ENCODE measurements at places on chromosomes 16 and 17.
A peak's percentile ranks its signal among the peaks of the same experiment; 100 is the strongest.

DNA sequence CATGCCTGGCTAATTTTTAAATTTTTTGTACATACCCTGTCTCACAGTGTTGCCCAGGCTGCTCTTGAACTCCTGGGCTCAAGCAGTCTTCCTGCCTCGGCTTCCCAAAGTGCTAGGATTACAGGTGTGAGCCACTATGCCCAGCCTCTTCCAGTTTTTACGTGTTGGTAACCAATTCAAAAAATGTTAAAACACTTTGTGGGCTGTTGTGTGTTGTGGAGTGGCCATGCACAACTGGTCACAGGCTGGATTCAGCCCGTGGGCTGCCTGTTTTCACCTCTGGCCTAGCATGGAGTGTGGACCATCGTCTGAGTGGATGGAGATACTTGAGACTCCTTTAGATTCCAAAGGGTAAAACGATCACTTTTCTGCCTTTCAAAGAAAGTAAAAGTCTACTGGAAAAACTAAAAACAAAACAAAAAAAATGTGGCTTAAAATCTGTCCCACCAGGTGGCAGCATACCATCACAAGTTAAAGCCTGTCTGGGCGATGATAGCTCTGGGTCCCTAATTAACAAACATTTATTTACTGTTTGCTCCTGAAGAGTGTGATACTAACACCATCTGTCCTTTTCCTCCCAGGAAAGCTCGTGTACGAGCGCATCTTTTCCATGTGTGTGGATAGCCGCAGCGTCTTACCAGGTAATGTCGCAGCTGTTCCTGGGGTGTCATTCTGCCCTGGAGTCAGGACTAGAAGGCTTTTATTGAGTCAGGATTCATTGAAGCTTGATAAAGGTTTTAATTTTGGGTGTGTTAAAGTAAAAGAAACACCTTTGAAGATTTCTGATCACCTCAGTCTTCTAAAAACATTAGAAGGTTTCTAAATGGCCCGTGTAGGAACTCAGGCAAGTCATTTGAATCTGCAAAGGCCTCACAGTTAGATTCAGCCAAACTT, 45.8 kb downstream of the VPS35L start:
- peak; percentile 18 for DNase-seq

DNA sequence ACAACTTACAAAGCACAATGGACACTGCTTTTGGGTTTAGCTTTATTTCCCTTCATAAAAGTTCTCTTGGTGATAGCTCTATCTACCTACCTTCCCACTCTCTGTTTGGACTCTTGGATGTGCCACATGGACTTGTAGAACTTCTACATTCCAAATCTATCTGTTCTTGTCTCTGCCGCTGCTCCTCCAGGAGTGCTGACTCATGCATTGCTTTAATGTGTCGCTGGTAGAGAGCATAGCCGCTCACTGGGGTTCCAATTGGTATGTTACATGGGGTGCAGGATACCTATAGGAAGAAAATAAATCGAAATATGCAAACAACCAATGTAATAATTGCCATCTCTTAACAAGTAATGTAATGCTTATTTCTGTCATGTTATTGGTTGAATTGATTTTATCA, 92.1 kb downstream of the TTC19 start:
- DNase-seq, result no peak

- no peak for DNase-seq
Measured at GRCh38 chr16:27287051-27287811, 18.7 kb upstream of the NSMCE1 start.

DNA sequence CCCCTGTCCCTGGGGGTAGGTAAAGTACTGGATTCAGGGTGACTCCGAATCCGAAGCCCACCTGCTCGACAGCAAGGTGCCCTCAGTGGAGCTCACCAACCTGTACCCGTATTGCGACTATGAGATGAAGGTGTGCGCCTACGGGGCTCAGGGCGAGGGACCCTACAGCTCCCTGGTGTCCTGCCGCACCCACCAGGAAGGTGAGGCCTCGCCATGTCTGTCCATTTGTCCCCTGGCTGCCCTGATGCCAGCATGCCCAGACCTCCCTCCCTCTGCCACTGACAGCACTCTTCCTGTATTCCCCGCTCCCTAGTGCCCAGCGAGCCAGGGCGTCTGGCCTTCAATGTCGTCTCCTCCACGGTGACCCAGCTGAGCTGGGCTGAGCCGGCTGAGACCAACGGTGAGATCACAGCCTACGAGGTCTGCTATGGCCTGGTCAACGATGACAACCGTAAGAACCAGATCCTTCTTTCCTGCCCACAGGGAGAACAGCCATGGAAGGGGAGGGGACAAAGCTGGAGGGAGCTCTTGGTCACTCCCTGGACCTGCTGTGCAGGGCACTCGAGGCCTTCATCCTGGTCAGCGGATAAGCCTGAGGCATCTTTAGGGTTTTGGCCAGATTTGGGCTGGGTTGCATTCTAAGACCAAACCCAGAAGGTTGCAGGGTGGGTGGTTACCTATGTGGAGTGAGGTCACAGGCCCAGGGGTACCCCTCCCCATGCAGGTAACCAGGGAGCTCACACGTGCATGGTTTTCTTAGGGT, 14.2 kb downstream of the GALK1 start:
- DNase-seq, result no peak

DNA sequence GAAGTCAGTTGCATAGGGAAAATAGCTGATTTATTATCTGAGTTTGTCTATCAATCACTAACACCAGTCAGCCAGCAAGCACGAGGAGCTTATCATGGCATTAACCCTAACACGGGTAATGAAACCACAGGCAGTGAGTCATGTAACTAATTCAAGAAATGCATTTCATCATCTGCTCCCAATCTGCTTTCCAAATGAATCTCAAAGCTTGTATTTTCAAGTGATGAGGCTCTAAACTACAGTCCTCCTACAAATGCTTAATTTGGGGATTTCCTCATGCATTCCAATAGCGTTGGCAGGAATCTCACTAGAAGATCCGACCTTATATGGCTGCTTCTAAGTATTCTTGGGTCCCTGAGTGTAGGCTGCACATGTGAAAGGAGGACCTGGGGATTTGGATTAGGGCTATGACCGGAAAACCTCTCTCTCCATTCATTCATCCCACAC, 118.4 kb upstream of the HSBP1 start:
- peak; percentile 83 for DNase-seq

DNA sequence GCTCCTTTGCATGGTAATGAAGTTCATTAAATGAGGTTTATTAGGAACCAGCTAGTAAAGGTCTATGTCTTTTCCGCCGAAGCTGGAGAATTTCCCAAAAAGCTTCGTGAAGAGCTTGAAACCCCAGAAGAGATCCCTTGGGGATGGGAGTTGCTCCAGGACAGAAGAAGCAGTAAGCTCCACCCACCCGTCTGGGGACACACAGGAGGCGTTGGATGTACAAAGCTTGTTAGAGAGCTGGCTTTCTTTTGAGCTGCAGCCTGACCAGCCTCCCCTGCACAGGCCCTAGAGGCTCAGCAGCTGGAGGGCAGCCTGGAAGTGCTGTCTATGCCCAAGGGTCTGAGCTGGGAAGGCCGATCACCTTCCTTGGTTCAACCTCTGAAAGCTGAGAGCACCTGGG, 147.4 kb upstream of the SDK2 start:
- no peak for DNase-seq

GRCh38 chr17:57682701-57683100, 62.4 kb downstream of the CCDC182 start:
- no peak for DNase-seq

GRCh38 chr17:27491713-27492190, 35.5 kb downstream of the KSR1 start:
- DNase-seq, result no peak

DNA sequence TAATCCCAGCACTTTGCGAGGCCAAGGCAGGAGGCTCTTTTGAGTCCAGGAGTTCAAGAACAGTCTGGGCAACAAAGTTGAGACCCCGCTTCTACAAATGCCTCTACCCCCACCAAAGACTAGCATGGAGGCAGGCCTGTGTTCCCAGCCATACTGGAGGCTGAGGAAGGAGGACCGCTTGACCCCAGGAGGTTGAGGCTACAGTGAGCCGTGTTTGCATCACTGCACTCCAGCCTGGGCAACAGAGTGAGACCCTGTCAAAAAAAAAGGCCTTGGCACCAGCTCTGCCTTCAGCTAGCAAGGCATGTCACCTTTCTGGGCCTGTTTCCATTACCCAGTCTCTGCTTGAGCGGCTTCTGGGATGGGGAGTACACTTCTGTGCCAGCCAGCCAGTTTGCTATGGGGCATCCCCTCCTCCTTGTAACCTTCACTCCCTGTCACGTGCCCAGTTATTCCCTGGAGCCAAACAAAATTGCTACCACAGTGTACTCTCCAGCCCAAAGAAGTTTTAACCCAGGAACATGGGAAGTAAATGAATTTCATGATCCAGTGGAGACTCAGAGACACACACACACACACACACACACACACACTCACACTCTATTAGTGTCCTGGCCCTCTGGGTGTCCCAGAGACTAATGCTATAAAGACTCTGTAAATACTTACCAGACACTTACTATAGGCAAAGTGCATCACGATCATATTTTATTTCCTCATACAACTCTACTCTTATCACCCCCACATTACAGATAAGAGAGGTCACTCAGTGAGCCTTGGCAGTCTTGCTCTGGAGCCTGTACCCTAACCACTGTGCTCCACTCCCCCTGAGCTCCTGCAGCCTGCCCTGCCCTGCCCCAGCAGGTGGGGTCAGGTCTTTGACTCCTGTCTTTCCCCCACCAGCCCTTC, 2.5 kb downstream of the CISD3 start:
- DNase-seq, result no peak

DNA sequence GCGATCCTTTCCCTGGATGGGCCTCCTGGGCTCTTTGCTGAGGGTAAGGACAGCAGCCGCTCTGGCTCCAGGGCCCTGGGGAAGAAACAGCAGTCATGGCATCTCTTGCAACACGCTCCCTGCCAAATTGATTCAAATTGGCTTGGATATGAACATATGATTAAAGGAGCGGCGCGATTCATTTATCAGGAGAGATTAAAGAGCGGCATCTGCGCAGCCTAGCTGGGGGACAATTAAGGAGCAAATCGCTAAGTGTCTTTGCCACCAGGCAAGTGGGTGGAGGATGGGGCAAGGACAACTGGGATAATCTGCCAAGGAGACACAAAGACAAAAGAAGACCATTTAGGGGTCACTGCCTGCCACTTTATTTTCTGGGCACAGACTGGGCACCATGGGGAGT, 27.8 kb downstream of the PIPOX start:
- DNase-seq, result no peak

GRCh38 chr16:31700530-31701388, 172.8 kb upstream of the ZNF267 start:
- DNase-seq, result no peak

GRCh38 chr17:17728550-17729251, 47.4 kb downstream of the RAI1 start:
- DNase-seq, result no peak

DNA sequence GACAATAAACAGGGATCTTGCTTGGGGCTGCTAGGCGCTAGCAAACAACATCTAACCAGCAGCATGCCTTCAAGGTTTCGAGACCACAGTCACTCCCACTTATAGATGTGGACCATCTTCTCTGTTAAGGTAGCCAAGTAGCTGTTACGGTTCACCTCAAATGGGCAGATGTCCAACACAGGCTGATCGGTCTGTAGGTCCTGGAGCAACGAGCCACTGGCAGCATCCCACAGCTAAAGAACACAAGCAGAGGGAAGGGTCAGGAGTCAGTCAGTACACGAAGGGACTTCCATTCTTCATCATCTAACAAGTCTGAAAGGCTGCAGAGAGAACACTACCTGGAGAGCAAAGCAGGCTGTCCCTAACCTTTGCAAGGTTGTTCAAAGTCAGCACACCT, 16.9 kb upstream of the GLG1 start:
- no peak for DNase-seq

- DNase-seq, result no peak
Measured at GRCh38 chr17:28926786-28927185, 23.9 kb upstream of the DHRS13 start.

DNA sequence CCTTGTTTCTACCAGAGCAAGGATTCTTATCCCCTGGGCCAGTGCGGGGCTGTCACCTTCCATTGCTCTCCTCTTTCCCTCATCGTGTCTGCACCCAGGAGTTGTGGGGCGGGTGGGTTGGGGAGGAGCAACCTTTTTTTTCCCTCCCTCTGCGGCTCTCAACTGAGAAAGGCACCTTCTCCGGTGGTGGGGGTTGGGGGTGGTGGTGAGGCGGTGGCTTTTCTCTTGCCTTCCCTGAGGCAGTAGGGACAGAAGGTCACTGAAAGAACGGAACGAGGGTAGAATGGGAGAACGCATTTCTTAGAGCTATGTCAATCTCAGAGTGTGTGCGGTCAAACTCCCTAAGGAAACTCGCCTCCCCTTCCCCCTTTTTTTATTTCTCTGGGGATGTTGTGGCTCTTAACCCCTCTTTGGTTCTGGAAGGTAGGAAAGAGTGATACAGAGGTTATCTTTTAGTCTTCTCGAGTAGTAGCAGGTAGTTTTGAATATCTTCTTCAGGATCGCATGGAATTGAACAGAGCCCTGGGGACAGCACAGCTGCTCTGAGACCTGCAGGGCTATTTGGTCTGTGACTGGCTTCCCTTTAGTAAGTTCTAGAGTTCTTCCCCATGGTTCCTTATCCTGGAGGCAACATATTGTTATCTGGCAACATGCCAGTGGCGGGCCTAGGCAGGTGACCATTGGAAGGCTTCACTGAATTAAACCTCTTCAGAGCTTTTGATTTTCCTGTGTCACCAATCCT, 994 bp downstream of the CLTC start:
- DNase-seq, result no peak

GRCh38 chr17:67246653-67247415, 1.8 kb upstream of the HELZ start:
- no peak for DNase-seq

DNA sequence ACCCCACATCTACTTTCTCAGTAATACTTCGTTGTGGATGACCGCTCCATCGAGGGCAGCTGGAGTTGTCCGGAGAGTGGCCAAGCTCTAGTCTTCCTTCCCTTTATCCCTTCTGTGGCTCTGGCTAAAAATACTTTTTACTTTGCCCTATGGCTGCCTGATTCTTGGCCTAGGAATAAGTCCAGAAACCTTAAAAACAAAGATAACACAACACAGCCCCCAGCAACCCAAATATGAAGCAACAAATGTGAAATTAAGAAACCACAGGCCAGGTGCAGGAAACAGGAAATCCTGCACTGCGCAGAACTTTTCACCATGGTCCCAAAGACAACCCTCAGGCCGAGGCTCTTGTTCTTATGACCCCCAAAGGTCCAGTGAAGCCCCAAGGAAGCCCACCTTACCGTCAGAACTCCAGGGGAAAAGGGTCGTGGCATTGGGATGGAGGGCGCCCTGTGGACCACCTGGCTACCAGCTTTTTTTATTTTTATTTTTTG, 26.0 kb downstream of the TK2 start:
- DNase-seq, result no peak

GRCh38 chr17:60630352-60630751, 30.4 kb downstream of the PPM1D start:
- no peak for DNase-seq

GRCh38 chr16:4947722-4948503, 10.2 kb upstream of the SEC14L5 start:
- DNase-seq, result no peak

Data from HS-5 (cell line).